Left ventricle myocardium inferior (tissue), 1 donor: ENCODE measurements at places on chromosomes 12 and 14. TPM values are rescaled to one million over a fixed set of nuclear protein-coding genes. Genes with fewer than 3 reads are reported as not detected.

Gene PLBD1
- total RNA-seq: 29.1 TPM

DNA sequence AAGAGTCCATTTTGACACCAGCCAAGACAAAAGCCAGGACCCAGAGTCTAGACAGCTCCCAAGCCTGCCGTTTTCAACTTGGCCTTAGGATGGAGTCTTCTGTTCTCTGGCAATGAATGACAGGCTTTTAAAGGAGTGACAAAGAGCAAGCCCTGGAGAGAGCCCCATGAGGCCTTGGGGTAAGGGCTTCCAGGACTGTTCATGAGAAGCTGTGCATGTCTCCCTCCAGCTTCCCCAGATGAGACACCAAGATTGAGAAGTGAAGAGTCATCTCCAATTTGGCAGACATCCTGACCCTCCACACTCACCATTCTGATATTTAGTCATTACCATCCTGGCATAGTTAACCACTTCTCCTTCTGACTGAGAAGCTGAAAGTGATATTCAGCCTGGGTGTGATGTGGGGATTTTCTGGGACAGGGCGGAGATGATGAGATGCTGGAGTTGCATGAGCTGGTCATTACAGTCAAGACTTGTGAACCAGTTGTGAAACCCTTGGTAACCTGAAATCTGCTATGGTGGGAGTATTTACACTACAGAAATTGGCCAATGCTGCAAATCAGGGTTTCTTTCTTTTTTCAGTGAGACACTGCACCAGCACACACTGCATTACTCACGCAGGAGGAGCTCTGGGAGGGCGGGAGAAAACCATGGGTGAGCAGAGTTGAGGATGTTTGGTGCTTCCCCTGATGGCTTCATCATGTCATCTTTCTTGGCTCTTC lies 77.8 kb downstream of the VCPKMT start:
- H3K4me1 ChIP-seq: peaks cover 11% of the 10 kb centered on the region
- no peaks in the 10 kb centered on the region for H3K36me3 ChIP-seq
- no peaks in the 10 kb centered on the region for H3K27me3 ChIP-seq
- no peak overlapping the region for H3K4me3 ChIP-seq
- DNase-seq: no peak
- H3K27ac ChIP-seq: peak overlapping the region; percentile 7

DNA sequence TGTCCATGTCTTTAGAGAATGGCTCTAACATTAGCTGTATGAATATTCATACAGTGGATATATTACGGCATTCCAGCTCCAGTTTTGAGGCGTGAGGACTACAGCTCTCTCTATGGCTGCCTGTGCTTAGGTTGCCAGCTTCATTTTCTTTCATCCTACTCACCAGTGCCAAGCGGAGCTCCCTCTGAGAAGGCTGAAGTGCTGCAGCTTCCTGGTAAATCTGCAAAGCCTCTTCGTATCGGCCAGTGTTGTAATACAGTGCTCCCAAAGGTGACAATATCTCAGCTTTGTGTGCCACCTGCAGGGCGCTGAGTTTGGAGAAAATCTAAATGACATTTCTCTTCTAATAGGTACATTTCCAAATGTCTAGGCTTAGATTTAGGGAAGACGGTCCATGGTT lies 19.8 kb upstream of the OVCH1 start:
- DNase-seq: no peak
- no peak overlapping the region for H3K27ac ChIP-seq
- no peak overlapping the region for H3K4me3 ChIP-seq
- H3K4me1 ChIP-seq: peaks cover 9% of the 10 kb centered on the region
- H3K36me3 ChIP-seq: peaks cover 70% of the 10 kb centered on the region

DNA sequence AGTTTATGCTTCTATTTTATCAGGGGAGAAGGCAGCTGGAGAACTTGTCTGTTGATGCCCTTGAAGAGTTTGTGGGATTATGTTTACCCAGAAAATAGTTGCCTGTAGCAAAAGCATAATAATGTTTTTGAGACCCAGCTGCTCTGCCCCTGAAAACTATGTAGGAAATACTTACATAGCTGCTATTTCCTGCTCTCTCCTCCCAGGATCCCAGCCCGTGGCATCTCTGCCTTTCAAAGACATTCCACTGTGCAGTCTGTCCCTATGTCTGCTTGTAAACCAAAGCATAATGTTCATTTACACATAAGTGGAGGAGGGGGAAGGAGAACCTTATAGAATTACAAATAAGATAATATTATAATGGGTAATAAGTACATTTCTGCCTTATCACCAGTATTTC lies 198.7 kb downstream of the SYT1 start:
- DNase-seq: no peak
- no peaks in the 10 kb centered on the region for H3K4me1 ChIP-seq
- no peak overlapping the region for H3K27ac ChIP-seq
- H3K27me3 ChIP-seq: no peaks in the 10 kb centered on the region

DNA sequence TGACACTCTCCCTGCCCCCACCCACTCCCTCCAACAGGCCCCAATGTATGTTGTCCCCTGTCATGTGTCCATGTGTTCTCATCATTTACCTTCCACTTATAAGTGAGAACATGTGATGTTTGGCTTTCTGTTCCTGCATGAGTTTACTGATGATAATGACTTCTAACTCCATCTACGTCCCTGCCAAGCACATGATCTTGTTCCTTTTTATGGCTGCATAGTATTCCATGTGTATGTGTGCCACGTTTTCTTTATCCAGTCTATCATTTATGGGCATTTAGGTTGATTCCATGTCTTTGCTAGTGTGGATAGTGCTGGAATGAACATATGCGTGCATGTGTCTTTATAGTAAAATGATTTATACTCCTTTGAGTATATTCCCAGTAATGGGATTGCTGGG lies 100.0 kb upstream of the LHX5 start:
- H3K4me1 ChIP-seq: no peaks in the 10 kb centered on the region
- no peak for DNase-seq
- no peaks in the 10 kb centered on the region for H3K36me3 ChIP-seq

DNA sequence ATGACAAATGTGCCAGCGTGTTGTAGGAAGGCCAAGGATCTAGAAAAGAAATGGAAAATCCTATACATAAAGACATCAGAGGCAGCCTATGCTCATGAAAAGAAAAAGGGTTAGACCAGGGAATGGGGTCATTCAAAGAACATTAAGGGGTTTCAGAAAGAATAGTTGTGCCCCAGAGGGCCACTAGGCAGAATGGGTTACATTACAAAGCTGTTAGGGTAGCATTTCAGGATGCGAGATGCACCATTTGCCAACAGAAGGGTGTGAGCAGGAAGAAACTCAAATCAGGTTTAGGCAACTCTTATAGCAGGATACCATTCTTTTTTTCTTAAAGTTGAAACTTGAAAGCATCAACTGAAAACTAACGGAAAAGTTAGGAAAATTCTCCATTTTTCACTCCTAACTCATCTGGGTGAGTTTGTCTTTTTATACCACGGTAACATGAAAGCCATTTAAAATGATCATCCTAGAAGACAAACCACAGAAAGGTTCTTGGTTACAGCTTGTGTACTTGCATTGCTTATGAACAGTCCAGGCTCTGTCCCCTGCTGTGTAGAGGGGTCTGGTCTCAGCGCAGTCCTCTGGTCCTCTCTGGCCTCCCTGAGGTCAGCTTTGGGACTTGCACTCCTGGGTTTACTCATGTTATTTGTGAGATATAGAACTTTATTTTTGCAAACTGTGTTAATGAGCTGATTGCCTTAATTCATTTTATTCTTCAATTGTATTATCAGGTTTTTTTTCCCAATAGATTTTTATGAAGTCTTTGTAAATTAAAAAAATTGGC lies 209.1 kb downstream of the DACT1 start:
- no peaks in the 10 kb centered on the region for H3K36me3 ChIP-seq
- H3K4me1 ChIP-seq: no peaks in the 10 kb centered on the region

- DNase-seq: no peak
- H3K27me3 ChIP-seq: no peaks in the 10 kb centered on the region
These were observed 7.7 kb downstream of the ATF7IP start for GRCh38 chr12:14373217-14373616.

DNA sequence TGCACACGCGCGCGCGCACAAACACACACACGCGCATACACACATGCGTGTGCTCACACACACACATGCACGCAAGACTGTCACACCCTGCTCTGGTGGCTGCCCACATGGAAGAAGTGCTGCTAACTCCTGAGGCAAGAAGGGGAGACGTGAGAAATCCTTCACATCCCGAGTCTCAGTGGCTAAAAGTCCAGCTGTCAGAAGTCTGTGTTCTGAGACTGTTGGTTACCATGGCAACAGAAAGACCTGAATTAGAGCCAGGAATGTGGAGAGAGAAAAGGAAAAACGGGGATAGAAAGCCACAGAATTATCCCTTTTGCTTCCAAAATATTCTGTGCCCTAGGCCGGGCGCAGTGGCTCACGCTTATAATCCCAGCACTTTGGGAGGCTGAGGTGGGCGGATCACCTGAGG lies 71.2 kb downstream of the PPFIBP1 start:
- peak overlapping the region; percentile 26 for H3K4me3 ChIP-seq
- peaks cover 95% of the 10 kb centered on the region for H3K4me1 ChIP-seq
- H3K27ac ChIP-seq: peak overlapping the region; percentile 69
- peaks cover 16% of the 10 kb centered on the region for H3K36me3 ChIP-seq
- H3K27me3 ChIP-seq: no peaks in the 10 kb centered on the region

DNA sequence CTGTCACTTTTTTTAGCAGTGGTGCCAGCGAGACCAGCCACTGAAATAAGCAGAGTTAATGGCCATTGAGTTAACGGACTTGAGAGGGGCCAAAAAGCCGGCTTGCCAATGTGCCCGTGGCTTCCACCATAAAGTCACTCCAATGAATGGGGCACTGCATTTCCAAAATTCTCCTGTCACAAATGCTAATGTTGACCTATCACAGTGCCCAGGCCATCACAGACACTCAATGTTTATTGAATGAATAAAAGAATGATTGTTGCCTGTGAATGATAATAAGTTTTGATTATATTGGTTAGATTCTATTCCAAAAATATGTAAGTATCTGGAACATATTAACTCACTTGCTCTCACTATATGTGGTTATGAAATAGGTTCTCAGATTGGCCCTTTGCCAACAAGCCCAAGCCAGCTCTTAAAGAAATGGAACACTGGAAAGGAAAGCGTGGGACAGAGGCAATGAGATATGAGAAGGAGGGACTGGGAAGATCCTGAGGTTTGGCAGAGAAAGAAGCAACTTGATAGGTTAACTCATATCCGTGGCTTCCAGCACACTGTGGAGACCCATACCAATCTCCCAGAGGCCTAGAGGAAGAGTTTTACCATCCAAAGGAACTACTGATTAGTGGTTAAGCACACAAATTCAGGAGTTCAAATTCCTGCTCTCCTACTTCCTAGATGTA lies 108.7 kb downstream of the BTG1 start:
- DNase-seq: no peak
- H3K27me3 ChIP-seq: no peaks in the 10 kb centered on the region
- no peak overlapping the region for H3K4me3 ChIP-seq
- H3K36me3 ChIP-seq: no peaks in the 10 kb centered on the region

Gene KCNH3
- 0.41 TPM for total RNA-seq

DNA sequence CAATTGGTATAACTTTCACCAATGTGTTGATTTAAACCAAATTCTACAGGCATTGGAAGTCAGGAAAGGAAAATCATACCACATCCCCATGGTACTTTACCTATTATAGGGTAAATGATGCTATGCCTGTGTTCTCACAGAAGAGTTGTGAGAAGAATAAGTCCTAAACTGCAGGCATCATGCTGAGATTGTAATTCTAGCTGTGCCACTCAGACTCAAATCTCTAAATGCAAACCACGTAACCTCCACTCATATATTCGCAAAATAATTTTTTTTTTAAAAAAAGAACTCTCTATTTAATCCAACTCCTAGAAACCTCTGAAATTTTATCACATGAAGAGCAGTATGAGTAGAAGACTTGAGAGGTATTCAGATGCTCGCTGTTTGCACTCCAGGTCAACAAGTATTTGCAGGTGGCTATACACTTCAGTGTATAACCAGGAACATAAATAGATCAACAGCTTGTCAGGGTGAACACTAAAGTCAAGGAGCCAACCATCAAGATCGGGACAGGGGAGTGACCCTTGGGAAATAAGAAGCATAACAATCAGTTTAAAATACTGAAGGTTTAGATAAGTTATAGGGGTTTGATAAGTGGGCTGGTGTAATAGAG lies 110.1 kb downstream of the SLC25A21 start:
- no peak for DNase-seq
- no peaks in the 10 kb centered on the region for H3K36me3 ChIP-seq
- no peak overlapping the region for H3K4me3 ChIP-seq
- H3K27me3 ChIP-seq: no peaks in the 10 kb centered on the region
- no peaks in the 10 kb centered on the region for H3K4me1 ChIP-seq

Gene ABCC9
- 81.8 TPM for total RNA-seq

DNA sequence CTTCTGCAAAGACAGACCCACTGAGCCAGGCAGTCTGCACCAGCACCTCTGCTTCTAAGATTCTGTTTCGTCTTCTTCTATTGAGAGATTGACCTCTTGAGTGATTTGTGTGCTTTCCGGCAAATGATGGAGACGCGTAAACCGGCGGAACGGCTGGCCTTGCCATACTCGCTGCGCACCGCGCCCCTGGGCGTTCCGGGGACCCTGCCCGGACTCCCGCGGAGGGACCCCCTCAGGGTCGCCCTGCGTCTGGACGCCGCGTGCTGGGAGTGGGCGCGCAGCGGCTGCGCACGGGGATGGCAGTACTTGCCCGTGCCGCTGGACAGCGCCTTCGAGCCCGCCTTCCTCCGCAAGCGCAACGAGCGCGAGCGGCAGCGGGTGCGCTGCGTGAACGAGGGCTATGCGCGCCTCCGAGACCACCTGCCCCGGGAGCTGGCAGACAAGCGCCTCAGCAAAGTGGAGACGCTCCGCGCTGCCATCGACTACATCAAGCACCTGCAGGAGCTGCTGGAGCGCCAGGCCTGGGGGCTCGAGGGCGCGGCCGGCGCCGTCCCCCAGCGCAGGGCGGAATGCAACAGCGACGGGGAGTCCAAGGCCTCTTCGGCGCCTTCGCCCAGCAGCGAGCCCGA lies 703 bp downstream of the ASCL4 start:
- no peaks in the 10 kb centered on the region for H3K36me3 ChIP-seq
- peaks cover 7% of the 10 kb centered on the region for H3K4me1 ChIP-seq
- H3K27ac ChIP-seq: no peak overlapping the region
- peak overlapping the region; percentile 47 for H3K4me3 ChIP-seq
